CD4-positive, alpha-beta T cell treated with Interleukin-12 subunit alpha and Interleukin-12 subunit beta, for 1 hour (primary cell): ENCODE measurements at places on chromosomes 4 and X.

- DNase-seq = no peak
These were observed 154.7 kb downstream of the ANTXR2 start for GRCh38 chr4:79918292-79918691.

- DNase-seq = no peak
These were observed 9.6 kb upstream of the INTU start for GRCh38 chr4:127622921-127623796.

DNA sequence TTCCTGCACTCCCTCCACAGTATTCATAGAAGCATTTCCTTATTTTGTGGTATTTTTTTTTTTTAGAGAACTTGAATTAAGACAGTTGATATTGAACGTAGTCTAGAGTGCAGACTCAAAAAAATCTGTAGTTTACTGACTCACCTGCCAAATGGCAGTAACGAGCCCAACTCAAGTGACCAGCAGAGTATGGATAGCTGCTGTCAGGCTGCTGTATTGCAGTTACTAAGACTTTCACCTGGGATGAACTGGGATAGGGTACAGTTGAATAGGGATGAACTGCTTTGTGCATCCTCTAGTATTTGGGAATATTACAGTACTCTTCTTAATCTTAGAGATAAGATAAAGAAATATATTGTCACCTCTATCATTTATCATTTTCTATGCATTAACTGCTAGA is 7.0 kb upstream of the SLC7A11 start:
- no peak for DNase-seq

- DNase-seq = no peak
These were observed 652 bp downstream of the SRPX start for GRCh38 chrX:38220024-38220414.

GRCh38 chr4:26806331-26806730 is 54.3 kb upstream of the STIM2 start:
- DNase-seq = no peak

- no peak for DNase-seq
These were observed 11.7 kb downstream of the XK start for GRCh38 chrX:37697169-37697760.

DNA sequence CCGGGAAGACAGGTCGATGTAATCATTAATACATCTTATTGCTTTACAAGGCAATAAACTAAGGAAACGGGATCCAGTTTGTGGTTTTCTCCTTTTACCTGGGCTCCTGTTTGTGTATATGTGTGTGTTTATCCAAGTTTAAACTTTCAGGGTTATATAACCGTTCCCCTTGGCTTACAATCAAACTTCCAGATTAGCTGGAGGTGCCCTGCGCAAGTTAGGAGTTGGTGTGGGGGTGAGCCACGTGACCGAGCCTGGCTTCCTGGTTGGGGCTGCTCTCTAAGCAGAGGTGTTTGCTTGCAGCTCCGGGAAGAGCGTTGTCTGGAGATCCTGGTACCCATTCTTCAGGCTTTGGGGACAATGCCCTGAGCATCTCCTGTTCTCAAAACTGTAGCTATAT is 129.2 kb downstream of the FHDC1 start:
- DNase-seq = no peak

DNA sequence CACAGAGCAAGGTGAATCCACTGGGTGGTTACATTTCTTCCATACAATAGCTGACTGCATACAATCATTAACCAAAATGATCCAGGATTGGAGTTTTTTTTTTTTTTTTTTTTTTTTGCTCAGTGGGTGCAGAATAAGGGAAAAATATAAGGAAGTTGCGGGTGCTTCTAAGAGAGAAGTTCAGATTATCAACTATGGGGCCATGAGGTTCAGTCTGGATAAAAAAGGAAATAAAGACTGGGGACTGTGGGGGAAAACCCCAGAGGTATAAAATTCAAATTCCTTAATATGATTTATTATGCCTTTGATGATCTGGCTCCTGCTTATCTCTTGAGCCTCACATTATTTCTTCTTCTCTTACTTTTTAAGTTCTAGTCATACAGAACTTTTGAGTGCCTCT is 5.9 kb upstream of the EIF1AX start:
- no peak for DNase-seq

GRCh38 chrX:43269201-43269600 is 386.9 kb upstream of the MAOA start:
- DNase-seq = no peak

DNA sequence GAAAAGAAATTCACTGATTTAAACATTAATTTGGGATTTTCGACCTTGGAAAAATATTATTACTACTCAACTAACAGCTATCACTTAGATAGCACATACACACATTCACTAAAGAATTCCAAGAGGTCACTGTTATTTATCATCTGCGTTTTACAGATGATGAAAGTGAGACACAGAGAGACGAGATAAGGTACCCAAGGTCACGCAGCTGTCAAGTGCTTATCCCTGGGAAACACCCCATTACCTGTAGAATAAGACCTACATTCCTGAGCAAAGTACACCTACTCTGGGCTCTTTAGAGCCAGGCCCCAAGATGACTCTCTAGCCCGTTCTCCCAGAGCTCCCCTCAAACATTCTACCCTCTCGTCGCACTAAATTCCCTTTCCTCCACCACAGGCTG is 48.6 kb downstream of the HAUS3 start:
- DNase-seq = no peak

GRCh38 chr4:80705311-80705710 is 325.2 kb upstream of the BMP3 start:
- no peak for DNase-seq
